T-helper 2 cell (primary cell): ENCODE measurements at places on chromosomes 4 and X.

- no peak for DNase-seq
Observed at GRCh38 chrX:30906726-30907125, 17.7 kb upstream of the TAB3 start.

DNA sequence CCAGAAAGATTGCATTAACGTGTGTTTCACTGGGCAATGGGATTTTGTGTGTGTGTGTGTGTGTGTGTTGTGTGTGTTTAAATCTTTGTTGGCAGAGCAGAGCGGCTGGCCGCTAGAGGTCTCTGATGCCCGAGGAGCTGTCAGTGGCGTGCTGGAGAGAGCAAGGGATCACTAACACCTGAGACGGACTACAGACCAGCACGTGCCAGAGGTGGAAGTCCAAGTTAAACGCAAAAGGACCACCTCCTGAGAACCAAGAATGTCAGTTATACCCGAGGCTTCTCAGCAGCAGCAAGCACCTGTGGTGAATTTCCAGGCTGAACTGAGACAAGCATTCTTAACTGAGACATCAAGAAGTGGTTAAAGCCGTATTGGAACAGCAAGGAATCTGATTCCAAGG is 9.0 kb upstream of the SLC25A14 start:
- DNase-seq, result no peak

DNA sequence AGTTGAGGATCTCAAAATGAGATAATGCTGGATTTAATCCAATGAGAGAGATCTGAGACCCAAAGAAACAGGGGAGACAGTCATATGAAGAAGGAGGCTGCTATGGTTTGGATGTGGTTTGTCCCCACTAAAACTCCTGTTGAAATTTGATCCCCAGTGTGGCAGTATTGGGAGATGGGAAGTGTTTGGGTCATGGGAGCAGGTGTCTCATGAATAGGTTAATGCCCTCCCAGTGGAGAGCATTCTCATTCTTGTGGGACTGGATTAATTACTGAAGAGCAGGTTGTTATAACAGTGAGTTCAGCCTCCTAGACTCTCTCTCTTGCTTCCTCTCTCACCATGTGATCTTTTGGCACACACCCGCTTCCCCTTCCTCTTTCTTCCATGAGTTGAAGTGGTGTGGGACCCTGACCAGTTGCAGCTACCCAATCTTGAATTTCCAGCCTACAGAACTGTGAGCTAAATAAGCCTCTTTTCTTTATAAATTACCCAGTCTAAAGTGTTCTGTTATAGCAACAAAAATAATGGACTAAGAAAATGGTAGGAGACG is 70.3 kb downstream of the PPEF2 start:
- DNase-seq, result no peak

GRCh38 chrX:134416087-134416486 is 43.9 kb upstream of the HPRT1 start:
- DNase-seq, result no peak

- no peak for DNase-seq
Observed at GRCh38 chrX:34325460-34325859, 193.3 kb upstream of the FAM47A start.

- DNase-seq, result no peak
Observed at GRCh38 chr4:149793459-149793858, 22.2 kb downstream of the IQCM start.

GRCh38 chr4:165877286-165877685 is 4.2 kb downstream of the TLL1 start:
- no peak for DNase-seq

DNA sequence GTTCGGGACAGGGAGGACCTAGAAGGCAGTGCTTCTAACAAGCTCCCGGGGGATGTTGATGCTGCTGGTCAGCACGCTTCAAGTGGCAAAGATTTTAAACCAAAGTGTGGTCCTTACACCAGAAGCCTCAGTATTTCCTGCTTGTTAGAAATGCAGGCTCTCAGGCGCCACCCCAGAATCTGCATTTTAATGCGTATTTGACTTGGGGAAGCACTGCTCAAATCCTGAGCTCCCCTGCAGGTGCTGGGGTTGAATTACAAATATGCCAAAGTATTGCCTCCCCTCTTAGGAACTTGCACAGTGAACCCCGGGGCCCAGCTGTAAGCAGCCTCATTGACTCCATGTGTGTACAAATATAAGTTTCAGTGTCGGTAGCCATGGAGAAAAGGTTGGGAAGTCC is 70.8 kb upstream of the RAI2 start:
- no peak for DNase-seq

DNA sequence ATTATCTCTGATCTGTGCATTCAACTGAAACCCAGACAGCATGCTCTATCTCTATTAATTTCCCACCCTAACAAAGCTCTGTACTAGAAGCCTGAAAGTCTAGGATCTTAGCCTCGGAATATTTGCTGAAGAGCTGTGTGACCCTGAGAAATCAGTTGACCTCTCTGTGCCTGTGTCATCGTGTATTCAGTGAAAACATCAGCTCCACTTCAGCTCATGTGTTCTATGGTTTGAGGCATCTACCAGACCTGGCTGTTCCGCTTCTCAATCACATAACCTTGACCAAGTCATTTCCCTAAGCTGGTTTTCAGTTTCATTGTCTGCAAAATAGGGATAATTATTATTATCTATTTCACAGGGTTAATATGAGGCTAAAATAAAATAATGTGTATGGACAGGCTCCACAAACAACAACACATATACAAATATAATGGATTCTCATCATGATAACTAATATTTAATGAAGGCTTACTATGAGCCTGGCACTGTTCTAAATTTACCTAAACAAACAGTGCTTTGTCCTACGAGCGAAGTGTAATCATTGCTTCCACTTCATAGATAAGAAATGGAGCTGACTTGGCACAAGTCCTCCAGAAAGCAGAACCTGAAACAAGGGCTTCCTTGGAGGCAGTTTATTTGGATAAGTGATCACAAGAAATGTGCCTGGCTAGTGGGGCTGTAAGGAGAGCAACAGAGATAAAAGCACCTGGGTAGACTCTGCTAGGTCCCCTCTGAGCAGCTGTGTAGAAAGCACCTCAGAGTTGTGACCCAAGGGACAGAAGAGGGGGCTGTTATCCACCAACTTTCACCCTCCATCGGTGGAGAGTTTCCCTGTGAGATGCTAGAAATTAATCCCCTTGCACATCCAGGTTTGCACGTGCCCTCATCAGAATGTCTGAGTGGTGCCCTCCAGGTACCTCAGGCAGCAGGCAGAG is 356.9 kb downstream of the RAB28 start:
- no peak for DNase-seq

- no peak for DNase-seq
Observed at GRCh38 chrX:122439831-122440230, 744.2 kb upstream of the GRIA3 start.

GRCh38 chr4:148515248-148515647 is 73.0 kb upstream of the NR3C2 start:
- DNase-seq, result no peak

GRCh38 chr4:94500685-94501084 is 48.9 kb downstream of the PDLIM5 start:
- DNase-seq, result no peak

GRCh38 chrX:150547375-150548115 is 20.9 kb upstream of the MTM1 start:
- DNase-seq, result no peak

DNA sequence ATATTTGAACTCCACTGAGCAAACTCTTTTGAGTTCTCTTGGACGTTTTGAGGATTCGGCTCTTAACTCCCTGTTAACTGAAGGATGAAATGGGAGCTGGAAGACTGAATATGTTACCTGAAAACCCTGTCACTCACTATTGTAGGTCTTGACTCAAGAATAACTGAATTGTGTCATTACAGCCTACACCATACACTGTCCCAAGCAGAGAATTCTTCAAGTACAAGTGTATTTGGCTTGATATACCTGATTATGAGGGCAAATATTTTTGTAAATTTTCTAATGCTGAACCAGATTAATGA is 276.1 kb downstream of the CFAP299 start:
- no peak for DNase-seq

DNA sequence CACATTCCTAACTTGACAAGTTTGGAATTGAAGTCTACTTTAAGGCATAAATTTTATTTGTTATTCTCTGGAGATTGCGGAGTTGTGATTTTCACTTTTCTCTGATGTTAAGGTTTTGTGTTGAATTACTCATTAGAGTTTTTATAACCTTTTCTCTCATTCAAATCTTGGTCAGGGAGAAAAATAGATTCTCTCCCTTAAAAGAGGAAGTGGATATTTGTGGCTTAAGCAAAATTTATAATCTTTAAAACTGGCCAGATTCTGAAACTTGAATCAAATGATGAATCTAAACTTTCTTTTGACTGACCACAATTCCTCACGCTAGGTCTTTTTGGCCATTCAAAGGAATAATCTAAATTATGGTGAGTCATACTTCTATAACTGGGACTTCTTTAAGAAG is 361.4 kb downstream of the TEX13C start:
- DNase-seq, result no peak

GRCh38 chr4:54255881-54256280 is 26.8 kb downstream of the PDGFRA start:
- no peak for DNase-seq

DNA sequence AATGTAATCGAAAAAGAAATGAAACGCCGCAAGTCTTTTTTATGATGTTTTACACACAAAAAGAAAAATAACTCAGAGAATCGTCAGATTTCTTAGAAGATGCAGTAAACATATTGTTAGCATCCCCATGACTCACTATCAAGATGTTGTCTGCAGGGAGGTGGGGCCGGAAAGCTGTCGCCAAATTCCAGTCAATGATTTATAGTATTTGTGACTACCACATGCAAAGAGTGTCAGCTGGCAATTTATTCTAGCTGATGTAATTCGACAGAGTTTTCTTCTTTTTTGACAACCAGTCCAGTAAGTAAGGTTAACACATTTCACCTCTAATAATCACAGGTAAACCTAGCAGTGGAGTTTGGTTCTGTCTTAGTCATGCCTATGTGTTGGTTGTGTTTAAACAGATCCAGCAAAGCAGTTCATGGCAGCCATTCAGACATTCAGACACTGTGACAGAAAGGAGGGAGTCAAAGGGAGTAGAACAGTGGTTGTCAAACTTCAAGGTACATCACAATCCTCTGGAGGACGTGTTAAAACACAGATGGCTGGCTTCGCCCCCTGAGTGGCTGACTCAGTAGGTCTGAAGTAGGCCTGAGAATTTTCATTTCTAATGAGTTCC is 19.8 kb upstream of the PPP1R2C start:
- no peak for DNase-seq

GRCh38 chrX:75156531-75156945 is 455 bp upstream of the ABCB7 start:
- no peak for DNase-seq

GRCh38 chrX:10526451-10526850 is 93.9 kb downstream of the MID1 start:
- no peak for DNase-seq

- DNase-seq, result no peak
Observed at GRCh38 chrX:34656467-34656841, 631 bp downstream of the TMEM47 start.

- DNase-seq, result no peak
Observed at GRCh38 chrX:25442499-25442898, 426.7 kb upstream of the ARX start.

DNA sequence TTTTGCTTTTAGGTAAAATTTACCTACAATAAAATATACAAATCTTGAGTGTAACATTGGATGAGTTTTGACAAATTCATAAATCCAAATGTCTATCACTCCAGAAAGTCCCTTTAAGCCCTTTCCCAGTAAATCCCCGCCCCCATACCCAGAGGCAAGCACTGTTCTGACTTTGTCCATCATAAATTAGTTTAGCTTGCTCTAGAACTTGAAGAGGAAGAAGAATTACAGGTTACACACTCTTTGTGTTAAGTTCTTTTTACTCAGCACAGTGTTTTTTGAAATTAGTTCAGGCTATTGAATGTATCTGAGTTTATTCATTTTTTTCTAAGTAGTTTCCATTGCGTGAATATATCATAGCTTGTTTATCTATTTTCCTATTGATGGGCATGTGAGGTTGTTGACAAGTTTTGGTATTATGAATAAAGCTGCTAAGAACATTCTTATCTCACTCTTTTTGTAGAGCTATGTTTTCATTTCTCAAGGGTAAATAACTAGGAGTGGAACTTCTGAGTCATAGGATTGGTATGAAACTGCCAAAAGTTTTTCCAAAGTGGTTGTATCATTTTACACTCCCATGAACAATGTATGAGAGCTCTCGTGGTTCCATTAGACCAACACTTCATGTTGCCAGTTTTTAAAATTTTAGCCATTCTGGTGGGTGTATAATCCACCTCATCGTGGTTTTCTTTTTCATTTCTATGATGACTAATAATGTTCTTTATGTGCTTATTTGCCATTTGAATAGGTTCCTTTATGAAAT is 22.4 kb upstream of the HPSE start:
- DNase-seq, result no peak

- no peak for DNase-seq
Observed at GRCh38 chr4:5365071-5366008, 314.1 kb downstream of the STK32B start.

GRCh38 chrX:134396174-134396573 is 63.8 kb upstream of the HPRT1 start:
- DNase-seq, result no peak

- DNase-seq, result no peak
Observed at GRCh38 chr4:54539500-54540029, 118.2 kb upstream of the KIT start.

DNA sequence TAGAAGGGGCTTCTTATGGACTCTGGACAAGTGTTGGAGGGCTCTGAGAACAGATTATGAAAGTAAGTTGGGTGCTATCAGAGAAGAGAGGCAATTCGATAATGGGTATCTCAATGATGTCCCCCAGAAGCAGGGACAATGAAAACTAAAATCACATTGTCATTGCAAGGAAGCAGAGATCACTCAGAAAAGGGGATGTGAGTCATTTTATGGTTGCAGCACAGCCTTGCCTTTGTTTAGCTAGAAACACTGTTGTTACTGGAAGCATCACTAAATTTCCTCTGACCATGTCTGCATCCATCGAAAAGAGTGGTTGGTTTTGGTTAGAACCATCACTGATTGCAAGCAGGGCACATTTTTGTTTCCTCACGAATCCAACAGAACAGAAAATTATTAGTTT is 246.8 kb upstream of the NWD2 start:
- no peak for DNase-seq

GRCh38 chrX:12360383-12360782 is 222.1 kb downstream of the FRMPD4 start:
- DNase-seq, result no peak
